ENCODE measurements at places on chromosomes 5 and 9. TPM values are rescaled to one million over a fixed set of nuclear protein-coding genes. Genes with fewer than 3 reads are reported as not detected.
A peak's percentile ranks its signal among the peaks of the same experiment; 100 is the strongest.

ASTN2 gene
- total RNA-seq: 19.8 TPM

MTAP gene
- 50.5 TPM for total RNA-seq

CXCL14 gene
- not detected for total RNA-seq

FAM163B gene
- 2.5 TPM for total RNA-seq

SLC46A2 gene
- total RNA-seq: not detected

SNCAIP gene
- total RNA-seq: 0.49 TPM

PCDHGA3 gene
- 0.56 TPM for total RNA-seq

DNA sequence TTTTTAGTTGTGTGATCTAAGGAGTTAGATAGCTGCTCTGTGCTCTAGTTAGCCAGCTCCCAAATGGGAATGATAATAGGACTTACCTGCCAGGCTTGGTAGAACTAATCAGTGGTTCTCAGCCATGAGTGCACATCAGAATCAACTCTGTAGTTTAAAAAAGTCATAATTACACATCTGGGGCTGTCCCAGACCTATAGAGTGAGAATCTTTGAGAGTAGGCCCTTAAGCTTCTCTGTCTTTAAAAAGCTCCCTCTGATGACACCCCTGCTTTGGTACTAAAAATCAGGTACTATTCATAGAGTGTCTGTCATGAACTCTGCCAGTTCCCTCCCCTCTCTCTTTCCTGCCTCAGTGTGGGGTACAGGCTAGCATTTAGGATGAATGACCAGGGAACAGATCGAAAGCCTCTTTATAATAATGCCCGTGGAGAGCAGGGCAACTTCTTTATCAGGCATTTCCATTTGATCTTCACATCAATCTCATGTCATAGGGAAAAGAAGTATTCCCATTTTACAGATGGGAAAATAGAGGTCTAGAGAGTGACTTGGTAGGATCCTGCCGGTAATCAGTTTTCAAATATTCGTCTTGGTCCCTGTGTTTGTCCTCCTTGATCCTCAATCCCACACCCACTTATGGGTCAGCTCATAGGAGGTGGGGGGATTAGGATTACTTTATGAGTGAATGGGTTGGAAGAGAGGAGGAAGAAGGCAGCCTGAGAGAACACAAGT is 15.3 kb downstream of the PPARGC1B start:
- DNase-seq: no peak

DNA sequence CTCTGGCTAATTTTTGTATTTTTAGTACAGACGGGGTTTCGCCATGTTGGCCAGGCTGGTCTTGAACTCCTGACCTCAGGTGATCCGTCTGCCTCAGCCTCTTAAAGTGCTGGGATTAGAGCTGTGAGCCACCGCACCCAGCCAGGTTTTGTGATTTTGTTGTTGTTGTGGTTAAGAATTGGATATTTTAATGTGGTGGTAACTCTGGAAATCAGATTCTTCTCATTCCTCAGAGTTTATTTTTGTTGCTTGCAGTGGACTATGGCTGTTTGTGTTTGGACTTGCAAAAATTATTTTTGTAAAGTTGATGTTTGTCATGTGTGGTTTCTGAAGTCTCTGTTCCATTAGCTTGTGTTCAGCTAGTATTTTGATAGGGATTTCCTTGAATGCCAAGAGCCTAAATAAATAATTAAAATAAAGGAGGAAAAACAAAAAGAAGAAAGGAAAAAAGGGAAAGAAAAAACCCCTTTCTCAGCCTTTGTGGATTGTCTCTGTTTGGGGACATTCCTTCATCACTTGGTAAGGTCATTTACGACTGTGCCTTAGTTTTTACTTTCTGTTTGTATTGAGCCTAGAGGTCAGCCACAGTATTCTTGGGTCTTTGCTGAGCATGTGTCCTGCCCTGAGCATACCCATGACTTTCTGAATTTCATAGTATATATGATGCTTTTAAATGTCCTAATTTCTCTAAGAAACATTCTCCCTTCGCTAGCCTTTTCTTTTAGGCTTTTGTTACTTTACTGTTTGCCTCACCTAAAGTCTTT is 37.3 kb downstream of the PBX3 start:
- DNase-seq: no peak

- DNase-seq: no peak
These were observed 59.4 kb upstream of the SIMC1 start for GRCh38 chr5:176178789-176179188.

DNA sequence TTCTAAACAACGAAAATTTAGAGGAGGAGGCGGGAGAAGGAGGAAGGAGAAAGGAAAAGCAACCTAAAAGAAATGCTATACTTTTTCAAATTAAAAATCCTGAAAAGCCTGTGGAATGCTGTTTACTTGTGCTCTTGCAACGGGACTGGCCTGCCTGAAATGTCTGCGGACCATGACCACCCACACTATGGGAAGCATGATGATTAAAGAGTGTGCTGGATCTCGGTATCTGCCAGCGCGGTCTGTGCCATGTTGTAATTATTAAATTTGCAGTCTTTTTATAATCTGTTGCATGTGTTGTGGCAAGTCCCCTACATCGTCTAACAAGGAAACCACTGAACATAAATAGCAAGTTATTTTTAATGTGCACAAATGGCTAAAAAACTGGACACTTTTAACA is 111.4 kb downstream of the FANCC start:
- DNase-seq: peak; percentile 58

DNA sequence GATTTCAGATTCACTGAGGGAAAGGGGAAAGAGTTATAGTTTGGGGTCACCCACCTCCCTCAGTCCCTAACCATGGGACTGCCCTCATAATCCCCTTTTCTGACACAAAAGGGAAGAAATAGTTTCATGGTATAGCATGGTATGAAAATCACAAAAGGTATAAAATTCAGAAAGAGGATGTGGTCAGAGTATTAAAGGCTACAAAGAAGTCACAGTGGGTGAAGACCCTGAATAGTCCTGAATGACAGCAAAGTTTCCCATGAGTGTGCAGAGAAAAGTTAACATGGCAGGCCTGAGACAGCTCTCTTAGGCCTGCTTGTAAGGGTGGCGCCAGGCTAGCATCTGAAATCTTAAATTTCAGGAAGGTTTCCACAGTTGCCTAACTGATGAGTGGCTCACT is 290.6 kb upstream of the ZNF608 start:
- DNase-seq: no peak

GRCh38 chr9:105027084-105027483 is 99.1 kb upstream of the ABCA1 start:
- no peak for DNase-seq

DNA sequence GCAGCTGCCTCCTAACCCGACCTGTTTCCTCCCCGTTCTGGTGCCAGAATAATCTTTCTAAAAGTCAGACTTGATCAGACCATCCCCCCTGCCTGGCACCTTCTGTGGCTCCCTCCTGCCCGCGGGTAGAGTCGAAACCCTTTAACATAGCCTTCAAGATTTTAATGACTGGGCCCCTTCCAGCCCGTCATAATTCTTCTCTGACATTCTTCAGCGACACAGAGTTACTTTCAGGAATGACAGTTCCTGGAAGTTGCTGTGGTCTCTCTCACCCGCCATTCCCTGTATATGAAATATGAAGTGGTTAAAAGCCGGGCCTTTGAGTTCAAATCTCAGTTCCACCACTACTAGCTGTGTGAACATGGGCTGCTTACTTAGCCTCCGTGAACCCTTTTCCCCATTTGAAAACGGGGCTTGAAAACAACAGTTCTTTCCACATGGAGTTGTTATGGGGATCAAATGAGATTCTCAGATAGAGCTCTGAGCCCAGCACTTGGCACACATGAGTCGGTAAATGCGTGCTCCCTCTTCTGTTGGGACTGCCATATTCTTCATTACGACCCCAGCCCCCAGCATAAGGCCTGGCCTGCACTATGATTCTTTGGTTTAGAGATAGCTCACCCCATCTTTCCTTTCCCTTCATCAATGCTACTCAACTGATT is 737 bp downstream of the NANS start:
- peak; percentile 44 for DNase-seq

- peak; percentile 65 for DNase-seq
These were observed 461.3 kb upstream of the CLINT1 start for GRCh38 chr5:158320178-158320674.

GRCh38 chr9:77563174-77563573 is 84.9 kb downstream of the GNA14 start:
- no peak for DNase-seq

GRCh38 chr5:90534922-90535321 is 5.5 kb upstream of the LYSMD3 start:
- DNase-seq: no peak

DNA sequence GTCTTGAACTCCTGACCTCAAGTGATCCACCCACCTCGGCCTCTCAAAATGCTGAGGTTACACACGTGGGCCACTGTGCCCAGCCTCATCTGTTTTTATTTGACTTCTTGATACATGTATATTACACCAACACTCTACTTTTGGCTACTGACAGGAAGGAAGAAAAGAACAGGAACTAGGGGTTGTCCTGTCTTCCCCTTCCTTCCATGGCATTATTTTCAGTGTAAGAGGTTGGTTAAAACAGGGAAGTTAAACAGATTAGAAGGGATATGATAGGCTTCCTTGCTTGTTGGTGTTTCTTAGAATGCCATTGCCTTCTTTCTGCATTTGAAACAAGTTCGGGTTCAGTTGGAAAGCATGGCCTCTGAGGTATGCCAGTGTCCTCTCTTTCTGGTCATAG is 312.8 kb downstream of the NDUFS4 start:
- DNase-seq: no peak

- DNase-seq: peak; percentile 4
These were observed 141.4 kb downstream of the CCDC192 start for GRCh38 chr5:127844581-127845021.

DNA sequence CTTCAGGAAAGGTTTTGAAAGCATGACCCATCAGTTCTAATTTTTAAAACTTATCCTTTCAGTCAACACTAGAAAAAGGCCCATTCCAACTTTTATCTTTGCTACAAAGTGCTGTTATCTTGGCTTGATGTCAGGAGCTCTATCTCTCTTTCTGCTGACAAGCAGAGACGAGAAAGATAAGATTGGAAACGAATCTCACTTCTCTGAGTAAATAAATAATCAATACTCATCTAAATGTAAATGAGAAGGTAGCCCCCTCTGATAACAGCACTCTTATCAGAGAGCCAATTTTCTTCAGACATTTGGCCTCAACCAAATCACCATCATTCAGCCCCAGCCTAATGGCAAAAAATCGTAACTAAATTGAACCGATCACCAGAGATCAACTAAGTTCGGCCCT is 191.7 kb downstream of the MAPKAP1 start:
- no peak for DNase-seq

- DNase-seq: no peak
These were observed 25.4 kb upstream of the NR3C1 start for GRCh38 chr5:143428738-143429420.

DNA sequence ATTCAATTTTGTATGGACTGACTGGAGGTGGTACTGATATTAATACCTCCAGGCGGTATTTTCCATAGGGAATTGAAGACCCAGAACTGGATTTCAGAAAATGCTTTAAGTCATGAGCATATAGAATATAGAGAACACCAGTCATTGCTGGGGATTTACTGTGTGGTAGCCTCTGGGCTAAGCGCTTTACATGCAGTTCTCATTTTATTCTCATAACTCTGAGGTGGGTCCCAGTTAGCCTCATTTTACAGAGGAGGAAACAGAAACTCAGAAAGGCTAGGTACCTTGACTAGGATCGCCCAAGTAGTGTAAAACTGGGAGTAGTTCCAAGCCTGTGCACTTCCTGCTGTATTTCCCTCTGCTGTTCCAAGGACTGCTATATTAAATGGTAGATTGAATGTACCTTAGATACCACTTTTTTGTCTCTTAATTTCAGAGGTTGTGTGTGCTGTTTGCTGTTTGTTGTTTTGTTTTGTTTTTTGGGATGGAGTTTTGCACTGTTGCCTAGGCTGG is 13.8 kb downstream of the SLC44A1 start:
- DNase-seq: no peak

DNA sequence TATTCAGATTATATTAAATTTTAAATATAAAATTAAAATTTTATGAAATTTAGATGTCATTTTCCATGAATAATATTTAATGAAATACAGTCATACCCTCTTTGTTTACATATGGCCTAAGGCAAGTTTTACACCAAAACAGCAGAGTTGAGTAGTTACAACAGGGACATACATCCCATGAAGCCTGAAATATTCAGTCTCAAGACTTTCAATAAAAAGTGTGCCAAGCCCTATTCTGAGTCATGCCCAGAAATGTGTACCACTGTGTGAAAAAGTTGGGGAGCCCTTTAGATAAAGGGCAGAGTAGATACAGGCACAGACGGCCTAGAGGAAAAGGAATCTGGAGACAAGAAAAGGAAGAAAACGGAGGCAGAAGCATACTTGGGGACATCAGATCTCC is 261.3 kb downstream of the SGCD start:
- no peak for DNase-seq

DNA sequence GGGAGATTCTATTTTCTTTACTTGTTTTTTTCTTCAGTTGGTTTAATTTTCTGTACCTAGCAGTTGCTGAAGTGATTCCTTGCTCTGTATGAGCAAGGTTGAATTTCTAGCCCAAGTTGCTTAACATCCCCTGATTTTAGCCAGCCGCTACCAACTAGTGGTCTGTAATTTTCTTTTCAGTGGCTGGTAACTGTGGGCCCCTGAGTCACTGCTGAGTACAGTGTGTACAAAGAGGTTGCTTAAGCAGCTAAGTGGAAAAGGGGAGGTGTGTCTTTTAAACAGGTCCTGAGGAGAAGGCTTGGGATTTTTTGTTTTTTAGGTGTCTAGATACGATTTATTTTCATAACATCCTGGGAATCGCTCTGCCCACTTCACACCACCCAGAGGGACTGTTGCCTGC is 254.7 kb downstream of the NR3C1 start:
- DNase-seq: no peak

DNA sequence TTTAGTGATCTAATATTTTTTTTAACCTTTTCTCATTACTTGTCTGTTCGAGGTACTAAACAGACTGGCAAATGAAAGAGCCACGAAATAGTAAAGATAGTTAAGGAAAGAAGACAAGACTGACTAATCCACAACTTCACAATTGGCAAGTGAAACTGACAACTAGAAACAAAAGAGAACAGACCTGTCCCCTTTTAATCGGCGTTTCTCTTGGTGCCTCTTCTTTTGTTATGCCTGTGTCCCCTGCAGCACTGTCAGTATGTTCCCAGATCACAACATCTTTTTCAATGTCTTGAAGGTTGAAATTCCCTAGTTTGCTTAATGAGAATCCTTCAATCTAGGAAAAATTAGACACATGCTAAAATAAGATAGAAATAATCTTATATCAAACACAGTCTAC is 26.1 kb downstream of the TUT7 start:
- no peak for DNase-seq

DNA sequence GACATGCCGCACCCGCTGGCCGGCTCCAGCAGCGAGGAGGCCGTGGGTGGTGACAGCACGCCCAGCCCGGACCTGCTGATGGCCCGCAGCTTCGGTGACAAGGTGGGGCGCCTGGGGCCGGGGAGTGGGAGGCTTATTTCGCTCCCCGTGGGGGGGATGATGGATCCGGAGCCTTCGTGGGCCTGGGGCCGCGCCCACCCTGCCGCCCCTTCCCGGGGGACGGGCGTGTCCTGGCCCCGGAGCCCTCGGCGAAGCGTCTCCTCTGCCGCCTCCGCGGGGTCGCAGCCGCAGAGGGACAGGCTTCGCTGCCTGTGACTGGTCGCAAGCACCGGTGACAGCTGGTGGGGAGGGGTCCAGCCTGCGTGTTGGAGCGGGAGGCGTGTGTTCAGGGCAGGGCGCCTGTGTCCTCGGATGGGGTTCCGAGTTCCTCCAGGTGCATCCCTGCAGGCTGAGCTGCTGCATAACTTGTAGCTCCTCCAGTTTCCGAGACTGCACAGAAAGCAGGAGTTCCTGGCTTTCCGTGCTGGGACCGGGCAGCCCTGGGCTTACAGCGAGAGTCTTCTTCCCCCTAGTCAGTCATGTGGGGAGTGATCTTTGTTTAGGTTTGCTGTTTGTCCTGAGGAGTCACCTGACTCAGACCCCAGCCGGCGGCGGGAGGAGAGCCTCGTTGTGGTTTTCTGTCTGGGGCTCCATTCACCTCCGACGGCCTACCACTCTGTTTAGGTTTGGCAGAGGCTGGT is 666 bp downstream of the SNX30 start:
- DNase-seq: peak; percentile 71

All from SJCRH30 (cell line).